ENCODE measurements at places on chromosomes 11 and 22.

DNA sequence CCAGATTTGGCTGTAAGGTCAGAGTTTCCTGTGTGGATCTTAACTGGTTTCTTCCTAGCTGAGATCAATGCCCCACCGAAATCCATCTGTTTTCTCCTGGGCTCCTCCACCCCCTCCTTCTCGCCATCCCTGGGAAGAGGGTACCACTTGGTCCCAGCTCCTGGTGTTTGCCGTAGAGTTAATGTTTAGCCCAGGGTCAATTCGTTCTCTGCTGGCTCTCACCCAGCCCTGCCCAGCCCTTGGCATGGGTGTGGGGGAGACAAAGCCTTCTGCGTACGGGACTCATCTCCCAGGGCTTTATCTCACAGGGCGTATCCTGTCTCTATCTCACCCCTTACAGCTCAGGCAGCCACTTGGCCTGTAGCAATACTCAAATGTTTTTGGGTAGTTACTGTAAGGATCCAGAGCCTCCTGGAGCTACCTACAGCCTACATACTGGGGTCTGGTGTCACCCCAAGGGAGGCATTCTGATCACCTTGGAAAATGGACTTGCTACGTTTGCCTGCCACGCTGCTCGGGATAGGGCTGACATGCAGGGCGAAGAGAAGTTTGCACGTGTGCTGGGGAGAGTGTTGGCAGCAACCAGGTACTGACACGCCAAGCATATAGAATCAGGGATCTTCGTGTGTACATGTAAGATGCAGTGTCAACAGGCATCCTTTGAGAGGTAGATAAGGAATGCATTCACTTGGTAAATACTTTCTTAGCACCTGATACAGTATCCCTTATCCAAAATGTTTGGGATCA lies 66.1 kb downstream of the SCN3B start:
- no peak for DNase-seq

GRCh38 chr11:92225568-92226330 lies 1.1 kb downstream of the FAT3 start:
- DNase-seq, result peak; percentile 57

GRCh38 chr11:12284316-12285050 lies 92.9 kb upstream of the PARVA start:
- DNase-seq, result no peak

GRCh38 chr22:37020192-37020479 lies 594 bp downstream of the MPST start:
- DNase-seq, result peak; percentile 61

DNA sequence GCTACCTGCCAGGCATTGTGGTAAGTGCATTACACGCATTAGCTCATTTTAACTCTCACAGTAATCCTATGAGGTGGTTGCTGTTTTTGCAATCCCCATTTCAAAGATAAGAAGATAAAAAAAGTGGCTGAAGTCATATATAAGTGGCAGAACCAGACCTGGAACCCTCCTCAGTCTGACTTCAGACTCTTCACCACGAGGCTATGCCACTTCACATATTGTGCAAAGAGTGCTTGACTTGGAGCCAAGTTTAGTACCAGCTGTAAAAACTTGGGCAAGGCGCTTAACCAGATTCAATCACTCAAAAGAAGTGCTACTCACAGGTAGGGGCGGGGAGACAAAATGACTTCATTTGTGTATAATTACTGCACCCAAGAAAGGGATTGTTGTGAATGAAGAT lies 15.3 kb downstream of the BPIFC start:
- DNase-seq, result no peak

GRCh38 chr11:88375927-88376470 lies 38.5 kb upstream of the CTSC start:
- no peak for DNase-seq

DNA sequence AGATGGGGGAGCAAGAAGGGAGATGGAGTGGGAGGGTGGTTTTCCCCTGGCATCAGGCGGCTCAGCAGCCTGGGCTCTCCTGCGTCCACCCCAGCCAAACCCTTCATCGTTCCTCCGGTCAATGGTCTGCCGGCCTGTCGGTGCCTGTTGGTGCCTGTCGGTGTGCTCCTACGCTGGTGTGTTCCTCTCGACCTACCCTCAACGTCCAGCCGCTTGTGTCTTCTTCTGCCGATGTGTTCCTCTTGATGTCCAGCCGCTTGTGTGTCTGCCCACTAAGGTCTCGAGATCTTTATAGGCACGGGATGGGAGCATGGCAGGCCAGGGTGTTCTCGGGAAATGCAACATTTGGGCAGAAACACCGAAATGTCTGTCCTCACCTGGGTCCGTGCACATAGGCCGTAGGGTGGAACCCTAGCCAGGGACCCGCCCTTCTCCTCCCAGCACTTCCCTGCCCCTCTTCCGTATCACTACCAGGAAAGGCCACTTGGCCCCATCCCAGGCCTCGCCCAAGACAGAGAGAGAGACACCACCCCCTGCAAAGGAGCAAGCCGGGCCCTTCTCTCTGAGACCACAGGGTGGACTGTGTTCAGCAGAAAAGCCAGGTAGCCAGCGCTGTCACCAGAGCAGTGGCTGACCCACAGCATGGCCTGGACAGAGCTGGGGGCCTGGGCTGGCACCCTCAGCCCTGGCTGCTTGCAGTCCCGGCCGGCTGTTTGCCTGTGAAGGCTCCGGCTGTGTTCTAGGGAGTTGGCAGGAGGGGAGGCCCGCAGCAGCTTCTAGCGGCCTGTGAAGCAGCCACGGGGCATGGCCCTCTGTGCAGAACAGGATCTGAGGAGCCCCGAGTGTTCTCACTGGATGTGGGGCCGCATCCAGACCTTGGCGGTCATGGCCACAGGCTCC lies 61.6 kb upstream of the KCNQ1OT1 start:
- DNase-seq, result no peak

- DNase-seq, result no peak
Observed at GRCh38 chr11:130431801-130432200, 3.4 kb upstream of the ADAMTS8 start.

DNA sequence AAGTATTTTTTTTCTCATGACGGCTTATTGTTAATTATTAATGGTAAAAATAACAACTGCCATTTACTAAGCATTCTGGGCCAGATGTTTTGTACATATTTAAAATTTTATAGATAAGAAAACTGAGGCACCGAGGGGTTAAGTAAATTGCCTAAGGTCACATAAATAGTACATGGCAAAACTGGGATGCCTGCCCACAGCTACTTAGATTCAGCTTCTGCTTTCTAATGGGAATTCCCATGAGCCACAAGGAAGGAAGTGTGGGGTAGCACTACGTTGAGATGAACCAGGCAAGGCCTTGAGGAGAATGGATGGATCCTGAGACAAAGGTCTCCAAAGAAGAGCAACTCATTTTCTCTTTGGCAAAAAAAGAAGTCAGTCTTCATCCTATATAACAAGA lies 11.9 kb upstream of the PHF21A start:
- no peak for DNase-seq

DNA sequence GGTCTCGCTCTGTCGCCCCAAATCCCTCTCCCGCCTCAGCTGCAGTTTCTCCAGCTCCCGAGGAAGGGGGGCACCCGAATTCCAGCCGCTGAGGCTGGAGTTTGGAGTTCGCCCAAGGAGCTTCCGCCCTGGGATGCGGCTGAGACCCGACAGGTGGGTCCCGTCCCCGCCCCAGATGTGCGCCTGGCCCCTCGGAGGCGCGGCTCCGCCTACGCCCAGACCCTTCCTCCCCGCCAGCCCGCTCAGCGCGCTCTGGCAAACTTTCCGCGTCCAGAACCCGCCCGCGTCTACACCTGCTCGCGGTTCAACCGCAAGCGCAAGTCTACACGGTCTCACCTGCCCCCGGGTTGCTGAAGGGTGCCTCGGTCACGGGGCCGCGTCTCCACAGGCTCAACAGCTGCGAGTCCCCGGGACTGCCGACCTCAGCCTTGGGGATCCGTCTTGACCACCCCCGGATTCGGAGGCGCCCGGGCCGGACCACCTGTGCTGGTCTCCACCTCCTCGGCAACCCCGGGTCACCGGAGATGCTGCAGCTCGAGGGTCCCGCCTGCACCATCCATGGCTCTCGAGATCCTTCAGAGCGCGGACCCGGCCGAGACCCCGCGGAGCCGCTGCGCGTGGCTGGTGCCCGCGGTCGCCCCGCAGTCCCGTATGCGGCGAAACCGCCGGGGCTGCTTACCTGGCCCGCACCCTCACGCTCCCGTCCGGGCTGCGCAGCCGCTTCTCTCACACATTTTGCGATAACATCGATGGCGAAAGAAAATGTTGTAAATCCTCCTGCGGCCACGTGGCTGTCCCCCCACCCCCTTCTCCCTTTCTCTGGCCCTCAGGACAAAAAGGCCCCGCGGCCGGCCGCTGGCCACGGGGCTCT lies 63.6 kb downstream of the NFAM1 start:
- DNase-seq, result no peak

Data from NCI-H82 (cell line).